Calu3 (cell line): ENCODE measurements at places on chromosomes 2 and 18.

- DNase-seq: no peak
Observed at GRCh38 chr2:141611176-141611571, 519.6 kb downstream of the LRP1B start.

DNA sequence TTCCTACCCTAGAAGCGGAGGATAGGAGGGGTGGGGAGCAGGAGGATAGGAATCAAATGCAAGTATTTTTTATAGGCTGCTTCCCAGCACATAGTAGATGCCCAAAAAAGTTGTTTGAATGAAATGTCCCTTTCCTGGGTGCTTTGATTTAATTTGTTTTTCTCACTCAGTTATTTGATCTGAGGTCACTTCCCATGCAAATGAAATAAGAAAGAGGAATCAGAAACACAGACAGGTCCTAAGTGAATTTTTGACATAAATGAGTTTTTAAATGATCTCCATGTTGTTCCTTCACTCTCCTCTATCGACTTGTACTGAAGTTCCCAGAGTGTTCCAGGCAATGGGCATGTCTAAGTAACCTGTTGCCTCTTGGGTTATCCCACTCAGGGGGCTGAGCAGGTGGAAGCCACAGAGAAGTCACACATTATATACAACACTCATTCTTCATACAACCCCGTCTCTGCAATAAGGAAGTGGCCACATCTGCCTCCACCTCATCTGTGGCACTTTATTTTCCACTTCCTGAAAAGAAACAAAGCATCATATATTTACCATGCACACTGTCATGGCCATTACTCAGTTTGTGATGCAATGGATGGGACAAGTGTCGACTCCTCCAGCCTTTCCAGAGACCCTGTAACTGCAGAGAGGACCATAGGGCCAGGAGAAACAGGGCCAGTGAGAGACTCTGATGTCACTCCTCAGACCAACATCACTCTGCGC is 81.9 kb upstream of the ZNF397 start:
- DNase-seq: no peak

DNA sequence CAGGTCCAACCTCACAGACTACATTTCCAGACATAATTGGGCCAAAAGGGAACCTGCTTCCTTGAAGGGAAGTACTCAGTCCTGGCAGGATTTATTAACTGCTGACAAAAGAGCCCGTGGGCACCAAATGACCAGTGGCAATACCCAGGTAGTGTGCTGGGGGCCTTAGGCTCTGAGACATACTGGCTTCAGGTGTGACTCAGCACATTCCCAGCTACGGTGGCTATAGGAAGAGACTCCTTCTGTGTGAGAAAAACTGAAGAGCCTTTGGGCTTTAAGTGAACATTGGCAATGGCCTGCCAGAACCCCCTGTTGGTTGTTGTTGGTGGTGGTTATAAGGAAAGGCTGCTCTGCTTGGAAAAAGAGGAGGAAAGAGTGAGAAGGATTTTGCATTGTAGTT is 401.8 kb downstream of the KCNJ3 start:
- peak; percentile 15 for DNase-seq

- DNase-seq: no peak
Observed at GRCh38 chr18:59661891-59662701, 35.1 kb downstream of the CCBE1 start.

DNA sequence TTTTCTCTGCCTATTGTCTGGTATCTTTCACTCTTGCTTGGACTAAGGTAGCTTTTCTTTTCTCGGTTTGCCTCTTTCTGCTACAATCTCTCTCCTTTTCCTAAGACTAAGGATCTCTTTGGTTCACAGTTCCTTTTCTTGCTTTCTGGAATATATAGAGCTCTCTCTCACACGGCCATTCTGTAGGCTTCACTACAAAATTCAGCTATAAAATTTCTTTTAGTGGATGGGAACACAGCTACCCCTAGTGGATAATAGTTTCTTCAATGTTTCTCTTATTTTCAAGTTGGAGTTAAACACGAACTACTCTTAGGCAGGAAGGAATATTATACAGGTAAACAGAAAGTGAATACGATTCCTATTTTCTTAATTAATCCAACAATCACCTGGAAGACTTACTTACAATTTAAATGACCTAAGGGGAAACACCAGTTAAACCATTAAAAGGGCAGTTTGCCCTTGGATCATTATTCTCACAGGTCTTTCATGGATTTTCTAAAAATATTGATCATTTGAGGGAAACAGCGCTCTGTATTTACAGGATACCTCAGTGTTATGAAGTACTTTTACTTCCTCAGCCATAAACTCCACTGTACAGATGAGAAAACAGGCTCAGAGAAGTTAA is 140.5 kb downstream of the LRP2 start:
- no peak for DNase-seq
